ENCODE measurements at places on chromosomes 16 and 17.
A peak's percentile ranks its signal among the peaks of the same experiment; 100 is the strongest.

- DNase-seq, result no peak
These were observed 852.1 kb downstream of the CDH11 start for GRCh38 chr16:64269756-64270155.

GRCh38 chr17:44575403-44575802, 18.1 kb downstream of the FZD2 start:
- no peak for DNase-seq

DNA sequence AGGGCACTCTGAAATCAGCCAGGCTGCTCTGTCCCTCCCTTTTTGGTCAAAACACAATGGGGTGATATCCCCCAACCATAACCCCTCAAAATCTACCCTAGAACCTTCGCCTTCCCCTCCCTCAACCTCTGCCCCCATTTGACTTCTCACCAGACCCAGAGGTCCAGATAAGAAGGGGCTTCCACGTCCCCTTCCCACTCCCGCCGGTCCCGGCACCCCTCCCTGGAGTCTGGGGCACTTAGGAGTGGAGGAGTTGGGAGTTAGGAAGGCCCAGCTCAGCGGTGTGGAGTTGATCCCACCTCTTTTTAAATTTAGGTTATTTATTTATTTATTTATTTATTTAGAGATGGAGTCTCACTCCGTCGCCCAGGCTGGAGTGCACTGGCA, 619 bp upstream of the TMEM92 start:
- DNase-seq, result no peak

- DNase-seq, result peak; percentile 25
These were observed 2.7 kb downstream of the TBCD start for GRCh38 chr17:82754297-82755208.

- peak; percentile 38 for DNase-seq
These were observed 201.4 kb upstream of the CHMP6 start for GRCh38 chr17:80790021-80790765.

- no peak for DNase-seq
These were observed 8.2 kb upstream of the CD300E start for GRCh38 chr17:74631468-74632450.

Data from activated CD4-positive, alpha-beta T cell treated with anti-CD3 and anti-CD28 coated beads, Interleukin-2, Interleukin-4, amounts not matched to agents 100 ng/mL and 50 ng/mL, durations not matched to agents 16 hours and 8 hours (primary cell).